H9 (cell line): ENCODE measurements at places on chromosomes 1 and 21.

DNA sequence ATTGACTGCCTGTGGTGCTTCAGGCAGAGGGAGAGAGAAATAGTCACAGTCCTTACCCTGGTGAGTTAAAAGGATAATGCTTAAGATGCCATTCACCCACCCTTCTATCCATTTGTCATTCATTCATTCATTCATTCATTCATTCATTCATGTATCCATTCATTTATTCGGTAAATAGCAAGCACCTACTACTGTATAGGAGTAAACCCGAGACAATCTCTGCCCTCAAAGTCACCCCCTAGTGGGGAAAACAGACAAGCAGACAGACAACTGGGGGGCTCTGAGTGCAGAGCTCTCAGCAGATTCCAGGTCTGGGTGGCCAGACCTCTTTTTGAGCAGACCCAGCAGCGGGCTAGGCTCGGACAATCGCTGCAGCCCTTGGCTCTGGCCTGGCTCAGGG is 14.1 kb upstream of the ACTL8 start:
- no peak for DNase-seq

DNA sequence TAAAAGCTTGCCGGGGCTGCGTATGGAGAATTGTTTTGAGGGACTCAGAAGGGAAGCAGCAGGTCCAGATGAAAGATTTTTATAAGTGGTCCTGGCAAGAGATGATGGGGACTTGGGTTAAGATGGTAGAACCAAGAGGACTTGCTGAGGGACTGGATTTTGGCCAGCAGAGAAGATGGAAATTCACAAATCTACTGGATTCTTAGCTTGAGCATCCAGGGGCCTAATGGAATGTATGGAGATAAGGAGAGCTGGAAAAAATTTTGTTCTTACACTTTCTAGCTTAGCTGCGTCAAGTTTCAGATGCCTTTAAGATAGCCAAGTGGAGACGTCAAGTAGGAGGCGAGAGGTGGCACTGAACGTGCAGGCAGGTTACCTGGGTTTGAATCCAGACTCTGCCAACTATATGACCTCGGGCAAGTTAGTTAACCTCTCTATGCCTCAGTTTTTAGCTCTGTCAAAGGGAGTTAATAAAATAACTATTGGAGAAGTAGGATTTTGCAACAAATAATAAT is 3.4 kb upstream of the RBP7 start:
- DNase-seq, result no peak

GRCh38 chr1:86708920-86709319 is 4.5 kb downstream of the SH3GLB1 start:
- DNase-seq, result no peak

GRCh38 chr1:74362691-74363090 is 127.5 kb downstream of the TNNI3K start:
- no peak for DNase-seq

DNA sequence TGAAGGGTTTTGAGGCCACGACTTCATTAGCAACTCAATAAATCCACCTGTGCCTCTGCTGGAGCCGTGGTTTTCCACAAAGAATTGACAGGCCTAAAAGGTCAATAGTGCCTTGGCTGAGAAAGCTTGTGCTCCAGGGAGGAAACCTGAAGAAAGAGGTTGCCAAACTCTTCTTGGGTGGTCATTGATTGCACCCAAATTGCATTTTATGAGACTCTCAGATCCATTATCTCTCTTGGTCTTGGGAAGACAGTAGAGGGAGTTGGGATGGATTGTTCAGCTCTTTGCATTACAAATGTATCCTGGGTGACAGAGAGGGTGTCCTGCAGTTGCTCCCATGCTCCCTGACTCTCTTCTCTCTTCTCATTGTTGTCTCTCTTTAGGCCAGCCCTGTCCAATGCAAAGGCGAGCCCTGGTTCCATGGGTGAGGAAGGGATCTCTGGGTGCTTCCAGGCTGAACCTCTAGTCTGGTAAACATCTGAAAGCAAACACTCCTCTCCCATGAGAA is 46.1 kb upstream of the HTR1D start:
- peak; percentile 50 for DNase-seq

- DNase-seq, result no peak
Measured at GRCh38 chr1:56061824-56062223, 517.5 kb downstream of the PLPP3 start.

DNA sequence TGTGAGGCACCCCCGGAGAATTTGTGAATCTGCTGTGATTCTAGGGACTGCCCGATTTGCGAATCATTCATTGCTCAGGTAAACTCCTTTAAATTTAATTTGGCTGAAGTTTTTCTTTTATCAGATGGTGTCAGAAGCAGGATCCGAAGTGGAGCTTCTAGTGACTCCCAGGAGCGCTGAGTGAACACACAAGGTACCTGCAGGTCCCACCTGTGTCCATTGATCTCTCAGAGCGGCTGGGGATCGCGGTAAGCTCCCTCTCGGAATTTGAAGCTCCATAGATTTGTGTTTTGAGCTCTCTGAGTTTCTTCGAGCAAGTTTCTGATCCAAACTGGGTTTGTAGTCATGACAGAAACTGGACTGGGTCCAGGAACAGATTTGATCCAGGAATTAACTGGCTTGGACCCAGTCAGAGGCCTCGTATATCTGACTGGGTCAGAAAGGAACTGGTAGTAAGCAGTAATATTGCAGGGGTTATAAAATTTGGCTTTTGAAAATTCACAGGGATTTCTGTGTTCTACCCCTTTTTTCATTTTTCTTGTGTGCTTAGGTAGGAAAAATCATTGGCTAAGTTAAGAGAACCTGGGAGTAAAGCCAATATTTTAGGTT is 56.2 kb upstream of the EDEM3 start:
- no peak for DNase-seq

GRCh38 chr21:39184050-39184980 is 1.1 kb upstream of the PSMG1 start:
- no peak for DNase-seq

DNA sequence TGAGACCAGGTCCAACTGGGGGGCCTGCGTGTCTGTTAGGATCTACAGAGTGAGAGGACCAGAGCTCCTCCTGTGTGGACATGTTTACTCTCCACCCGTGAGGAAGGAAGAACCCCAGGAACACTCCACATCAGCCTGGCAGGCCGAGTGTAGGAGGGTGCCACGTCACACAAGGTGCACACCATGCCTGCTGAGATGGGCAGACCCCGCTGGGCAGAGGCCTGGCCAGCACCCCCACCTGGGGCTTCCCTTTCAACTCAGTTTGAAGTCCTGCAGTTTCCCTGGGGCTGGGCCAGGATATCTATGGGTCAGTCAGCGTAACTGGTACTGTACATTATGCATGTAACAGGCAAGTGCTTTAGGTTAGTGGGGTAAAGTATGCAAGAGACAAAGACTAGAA is 30.1 kb upstream of the PCBP3 start:
- peak; percentile 18 for DNase-seq

GRCh38 chr1:54886724-54887664 is at the start of gene DHCR24:
DHCR24 (minus strand) TSS chr1:54887195; CDS start chr1:54887119, 76 bp downstream.
- DNase-seq, result peak; percentile 91

GRCh38 chr1:15958793-15959192 is 17.1 kb downstream of the ZBTB17 start:
- no peak for DNase-seq

DNA sequence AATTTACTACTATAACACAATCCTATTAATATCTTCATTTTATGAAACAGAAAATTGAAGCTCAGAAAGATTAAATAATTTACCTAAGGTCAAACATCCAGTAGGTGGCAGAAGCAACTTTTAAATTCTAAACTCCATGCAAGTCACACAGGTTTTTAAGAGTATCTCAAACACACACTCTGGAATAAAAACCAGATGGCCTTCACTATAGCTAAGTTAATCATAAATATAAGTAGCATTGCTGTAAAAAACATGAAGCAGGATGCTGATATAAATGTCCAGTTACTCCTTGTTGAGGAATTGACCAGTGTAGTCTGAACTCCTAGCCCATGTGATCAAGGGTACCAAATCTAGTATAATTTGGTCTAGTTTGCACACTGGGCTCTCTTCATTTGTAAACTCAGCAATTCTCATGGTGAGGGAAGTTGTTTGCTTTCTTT is 9.4 kb upstream of the FMO3 start:
- DNase-seq, result no peak

DNA sequence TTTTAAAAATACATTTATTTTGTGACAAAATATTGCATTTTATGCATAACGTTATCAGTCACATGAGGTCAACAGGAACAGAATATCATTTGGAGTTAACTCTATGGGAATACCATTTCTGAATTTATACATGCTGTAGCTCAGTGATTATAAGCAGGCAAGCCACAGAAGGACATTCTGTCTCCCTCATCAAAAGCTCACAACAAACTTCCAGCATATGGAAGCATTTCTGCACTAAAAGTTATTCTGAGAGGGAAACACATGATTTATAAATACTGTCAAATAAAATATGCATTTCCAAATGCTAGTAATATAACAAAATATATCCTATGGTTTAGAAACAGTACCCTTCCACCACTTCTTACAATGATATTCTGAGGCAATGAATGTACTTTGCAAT is 854.1 kb upstream of the B3GALT2 start:
- DNase-seq, result no peak

DNA sequence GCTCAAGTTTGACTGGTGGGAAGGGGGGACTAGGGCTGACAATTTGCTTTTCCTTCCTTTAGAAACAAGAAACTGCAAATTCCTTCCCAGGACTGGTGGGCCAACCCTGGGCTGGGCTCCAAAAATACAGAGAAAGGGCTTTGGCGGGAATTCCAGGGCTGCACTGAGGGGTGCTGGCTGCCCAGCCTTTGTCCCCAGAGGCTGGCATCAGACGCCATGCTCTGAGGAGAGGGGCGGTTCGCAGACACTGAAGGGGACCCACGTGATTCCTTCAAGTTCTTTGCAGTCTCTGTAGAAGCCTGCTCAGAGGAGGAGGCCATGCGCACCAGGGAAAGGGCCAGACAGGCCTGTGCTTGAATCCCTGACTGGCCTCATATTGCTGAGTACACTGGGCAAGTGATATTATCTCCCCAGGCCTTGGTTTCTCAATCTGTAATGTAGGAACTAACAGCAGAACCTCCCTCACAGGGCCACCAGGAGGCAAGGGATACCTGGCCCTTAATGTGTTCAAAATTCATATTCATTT is 119.5 kb downstream of the EPHB2 start:
- no peak for DNase-seq

- peak; percentile 59 for DNase-seq
Measured at GRCh38 chr21:34801519-34802132, 132.8 kb downstream of the CLIC6 start.

GRCh38 chr1:85201340-85202091 is 700 bp upstream of the SYDE2 start:
- peak; percentile 85 for DNase-seq

- DNase-seq, result no peak
Measured at GRCh38 chr21:19124691-19125090, 721.1 kb upstream of the TMPRSS15 start.

GRCh38 chr21:28892199-28893111 is 100.2 kb downstream of the LTN1 start:
- DNase-seq, result no peak

DNA sequence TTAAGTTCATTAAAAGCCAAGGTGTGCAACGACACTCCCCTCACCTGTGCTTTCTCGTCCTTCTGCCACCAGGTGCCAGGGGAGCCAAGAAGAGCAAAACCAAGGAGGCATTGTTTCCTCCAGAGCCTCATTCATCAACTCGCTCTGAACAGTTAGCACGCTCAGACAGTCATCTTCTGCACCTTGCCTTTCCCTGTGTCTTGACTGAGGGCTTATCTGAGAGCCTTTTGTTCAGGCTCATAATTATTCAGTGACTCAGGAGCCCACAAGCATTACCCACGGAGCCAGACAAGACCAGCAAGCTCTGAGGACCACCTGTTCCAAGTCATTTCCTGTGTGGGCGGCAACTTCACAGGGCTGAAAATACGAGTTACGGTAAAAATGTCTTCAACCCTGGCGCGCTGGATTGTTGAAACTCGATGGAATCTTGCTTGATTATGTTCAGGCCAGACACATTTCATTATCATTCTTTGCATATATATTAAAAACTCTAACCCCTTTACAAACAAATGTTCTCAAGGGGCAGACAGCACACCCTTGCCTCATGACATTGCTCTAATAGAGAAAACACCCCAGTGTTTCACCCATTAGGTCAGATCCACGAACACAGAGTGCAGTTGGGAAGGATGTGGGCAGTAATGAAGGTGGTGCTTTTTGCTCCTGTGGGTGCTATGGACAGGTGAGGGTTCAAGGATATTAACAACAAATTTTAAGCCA is 89.7 kb upstream of the RUNX1 start:
- DNase-seq, result no peak

DNA sequence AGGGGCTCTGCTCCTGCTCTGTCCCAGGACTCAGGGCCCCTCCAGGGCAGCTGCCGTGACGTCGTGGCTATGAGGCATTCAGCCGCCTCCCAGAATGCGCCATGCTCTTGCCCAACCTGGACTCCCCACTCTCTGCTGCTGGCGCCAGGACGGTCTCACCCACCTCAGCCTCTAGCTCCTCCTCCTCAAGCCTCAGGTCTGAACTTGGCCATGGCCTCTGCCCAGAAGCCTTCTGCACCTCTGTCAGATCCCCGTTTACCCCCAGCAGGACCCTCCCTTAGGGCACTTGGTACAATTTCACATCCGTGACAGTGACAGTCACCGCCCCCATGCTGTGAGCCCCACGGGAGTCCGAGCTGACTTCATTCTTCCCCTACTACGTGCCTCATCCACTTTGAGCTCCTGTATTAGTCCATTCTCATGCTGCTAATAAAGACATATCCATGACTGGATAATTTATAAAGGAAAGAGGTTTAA is 4.9 kb downstream of the CSTB start:
- no peak for DNase-seq

DNA sequence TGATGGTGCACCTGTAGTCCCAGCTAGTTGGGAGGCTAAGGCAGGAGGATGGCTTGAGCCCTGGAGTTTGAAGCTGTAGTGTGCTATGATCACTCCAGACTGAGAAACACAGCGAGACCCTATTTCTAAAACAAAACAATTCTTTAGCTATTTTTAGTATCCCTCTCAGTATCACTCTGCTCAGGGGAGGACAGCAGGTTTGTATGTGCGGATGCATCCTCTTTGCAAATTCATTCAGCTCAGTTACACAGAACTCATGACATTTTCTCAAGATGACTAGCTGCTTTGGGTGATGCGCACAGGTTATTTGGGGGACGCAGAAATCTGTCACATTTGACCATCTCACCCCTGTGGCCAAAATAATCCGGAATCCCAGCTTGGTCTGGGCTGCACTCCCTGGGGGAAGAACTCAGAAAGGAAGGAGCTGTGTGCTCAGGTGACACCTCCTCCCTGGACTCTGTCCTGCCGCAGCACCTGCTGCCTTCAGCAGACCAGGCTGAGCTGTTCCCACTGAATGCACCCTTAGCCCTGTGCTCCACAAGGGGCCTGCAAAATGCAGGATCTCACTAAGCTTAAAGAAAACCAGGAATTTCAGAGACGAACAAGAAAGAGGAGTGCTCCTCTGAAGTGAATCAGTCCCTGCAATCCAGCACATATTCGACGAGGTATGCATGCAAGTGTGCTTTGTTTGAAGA is 89.5 kb upstream of the PGBD5 start:
- peak; percentile 43 for DNase-seq

DNA sequence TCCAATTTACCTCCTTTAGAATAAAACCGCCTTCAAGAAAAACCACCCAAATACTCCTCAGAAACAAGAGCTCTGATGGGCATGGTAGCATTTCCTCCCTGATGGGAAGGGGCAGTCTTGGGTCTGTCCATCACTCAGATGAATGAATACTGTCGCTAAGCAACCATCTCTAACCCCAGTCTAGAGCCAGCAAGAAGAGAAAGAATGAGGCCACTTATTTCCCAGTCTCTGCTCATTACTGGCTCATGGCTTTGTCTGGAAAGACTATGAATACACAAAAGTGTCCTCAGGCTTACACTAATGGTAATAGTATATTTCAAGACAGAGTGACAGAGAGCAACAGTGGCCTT is 51.0 kb upstream of the F3 start:
- no peak for DNase-seq

GRCh38 chr1:97911266-97912215 is 9.3 kb downstream of the DPYD start:
- no peak for DNase-seq

GRCh38 chr1:228353601-228354371 is 52.8 kb downstream of the TRIM11 start:
- no peak for DNase-seq
